ENCODE measurements at places on chromosomes 16 and 17.
A peak's percentile ranks its signal among the peaks of the same experiment; 100 is the strongest.

GRCh38 chr16:69773260-69773947 lies 11.3 kb downstream of the WWP2 start:
- DNase-seq: no peak

DNA sequence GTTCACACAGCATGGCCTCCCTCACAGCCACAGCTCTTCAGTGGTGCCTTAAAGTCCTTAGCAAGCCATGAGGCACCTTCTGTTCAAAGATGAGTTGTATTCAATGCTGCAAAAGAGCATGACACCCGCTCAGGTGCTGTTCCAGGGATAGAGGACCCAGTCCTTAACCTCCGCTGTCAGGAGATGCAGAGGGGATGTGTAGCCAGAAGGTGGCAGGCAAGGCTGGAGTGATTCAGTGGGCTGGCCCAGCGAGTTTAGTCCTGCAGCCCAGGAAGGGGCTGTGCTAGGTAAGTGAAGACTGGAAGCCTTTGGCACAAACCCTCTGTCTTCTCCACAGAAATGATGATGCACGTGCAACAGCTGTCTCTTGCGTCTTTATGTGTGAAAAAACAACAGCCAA lies 25.0 kb upstream of the ADAM11 start:
- DNase-seq: no peak

DNA sequence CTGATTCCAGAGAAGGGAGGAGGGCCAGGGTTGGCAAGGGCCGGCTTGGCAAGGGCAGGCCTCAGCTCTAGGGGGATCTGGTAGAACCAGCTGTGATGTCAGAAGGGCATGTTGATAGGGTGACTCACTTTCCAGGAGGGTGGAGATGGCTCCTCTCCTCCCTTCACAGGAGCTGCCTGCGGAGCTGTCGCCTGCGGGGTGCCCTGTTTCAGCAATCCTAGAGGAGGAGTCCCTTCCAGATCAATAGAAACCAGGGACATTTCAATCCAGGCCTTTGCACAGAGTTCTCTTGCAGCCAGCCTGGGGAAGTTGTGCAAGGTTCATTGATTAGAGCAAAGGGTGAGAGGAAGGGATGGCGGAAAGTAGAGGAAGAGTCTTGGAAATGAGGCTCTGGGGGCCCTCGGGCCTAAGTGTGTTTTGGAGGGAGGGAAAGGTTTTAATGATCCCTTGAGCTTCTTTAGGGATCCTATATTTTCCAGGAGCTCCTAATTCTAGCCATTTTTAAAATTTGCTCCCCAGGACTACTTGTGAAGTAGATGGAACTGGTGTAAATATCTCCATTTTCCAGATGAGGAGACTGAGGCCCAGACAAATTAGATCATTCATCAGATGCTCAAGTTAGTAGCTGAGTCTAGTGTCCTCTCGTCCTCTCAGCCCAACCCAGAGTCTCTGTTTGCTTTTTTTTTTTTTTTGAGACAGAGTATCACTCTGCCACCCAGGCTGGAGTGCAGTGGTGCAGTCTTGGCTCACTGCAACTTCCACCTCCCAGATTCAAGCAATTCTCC lies 24.8 kb upstream of the CSNK2A2 start:
- DNase-seq: no peak

DNA sequence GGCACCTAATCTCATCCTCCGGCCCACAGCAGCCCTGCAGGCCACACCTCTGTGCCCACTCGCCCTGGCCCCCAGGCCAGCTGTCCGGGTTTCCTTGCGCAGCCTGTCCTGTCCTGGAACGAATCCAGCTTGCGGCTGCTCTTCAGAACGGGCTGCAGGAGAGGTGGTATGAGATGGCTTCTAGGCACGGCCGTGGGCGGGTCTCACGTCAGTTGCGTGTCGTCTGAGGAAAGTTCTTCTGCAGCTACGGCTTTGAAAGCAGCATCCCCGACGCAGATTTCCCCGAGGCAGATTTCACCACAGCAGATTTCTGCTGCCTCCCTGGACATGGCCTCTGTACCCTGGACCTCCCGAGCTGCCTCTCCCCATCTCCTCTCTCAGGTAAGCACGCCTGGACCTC lies 18.2 kb downstream of the GALNS start:
- no peak for DNase-seq

DNA sequence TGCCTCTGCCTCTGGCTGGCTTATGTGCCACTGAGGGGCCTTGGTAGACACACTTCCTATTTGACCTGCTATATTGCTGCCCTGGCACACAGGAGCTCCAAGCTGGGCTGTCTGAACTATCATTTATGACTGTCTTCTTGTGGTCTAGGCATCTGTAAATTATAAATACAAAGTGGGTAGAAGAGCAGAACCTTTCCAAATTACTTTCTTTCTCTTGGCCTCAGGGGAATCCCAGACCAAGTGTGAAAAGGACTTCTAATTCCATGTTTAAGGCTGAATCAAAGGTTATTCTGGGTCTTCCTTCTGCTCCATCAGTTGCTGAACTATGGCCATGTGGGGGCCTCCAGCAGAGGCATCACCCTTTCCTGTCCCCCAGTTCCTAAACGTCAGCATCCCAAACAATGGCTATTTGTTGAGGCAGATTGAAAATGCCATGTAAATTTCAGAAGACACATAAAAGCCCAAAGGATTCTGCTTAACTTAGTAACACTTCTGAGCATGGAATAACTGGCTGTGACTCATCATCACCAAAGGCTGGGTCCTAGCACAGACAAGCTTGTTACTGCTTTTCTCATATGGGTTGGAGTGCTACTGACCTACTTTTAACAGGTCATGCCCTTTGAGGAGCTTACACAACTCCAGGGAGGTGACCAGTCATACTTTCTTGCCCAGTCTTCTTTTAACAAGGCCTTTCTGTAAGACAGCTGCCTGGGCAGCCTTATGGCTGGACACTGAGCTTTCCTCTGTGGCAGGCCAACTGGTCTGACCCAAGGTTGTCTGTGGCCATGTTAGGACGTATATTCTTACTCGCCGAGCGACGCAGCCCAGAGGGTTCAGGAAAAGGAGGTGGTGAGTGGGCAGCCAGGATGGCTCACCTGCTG lies 154.8 kb downstream of the VPS53 start:
- DNase-seq: no peak

DNA sequence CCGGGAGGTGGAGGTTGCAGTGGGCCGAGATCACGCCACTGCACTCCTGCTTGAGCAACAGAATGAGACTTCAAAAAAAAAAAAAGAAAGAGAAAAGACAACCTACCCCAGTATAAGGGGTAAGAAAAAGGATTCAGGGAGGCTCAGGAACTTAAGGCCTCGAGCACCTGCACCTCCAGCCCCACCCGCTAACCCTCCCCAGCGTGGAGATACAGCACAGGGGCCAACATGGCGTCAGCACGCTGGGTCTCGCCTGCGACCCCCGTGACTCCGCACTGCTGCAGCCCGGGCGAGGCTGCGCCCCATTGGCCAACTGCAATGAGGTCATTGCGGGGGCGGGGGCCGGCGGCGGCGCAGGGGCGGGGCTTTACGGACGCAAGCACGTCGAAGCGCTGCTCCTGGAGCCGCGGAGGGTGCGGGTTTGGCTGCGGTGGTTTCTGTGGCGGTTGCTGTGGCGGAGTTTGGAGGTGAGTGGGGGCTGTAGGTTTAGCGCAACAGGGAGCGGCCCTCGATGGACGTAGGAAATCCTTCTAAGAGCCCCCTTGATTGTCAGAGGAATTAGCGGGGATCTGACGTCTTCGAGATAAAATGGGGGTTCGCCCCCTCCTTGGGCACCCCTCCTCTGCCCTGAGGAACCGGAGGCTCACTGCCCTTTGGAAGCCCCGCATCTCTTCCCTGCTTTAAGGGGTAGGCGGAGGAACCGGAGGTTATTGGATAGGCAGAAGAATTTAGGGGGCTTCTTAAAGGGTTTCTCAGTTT lies at the start of gene ATP6V0A1:
Gene ATP6V0A1 (plus strand): TSS at position 382 of the 759 bp plus-strand sequence. CDS start 2,017 bp downstream, outside the sequence.
- peak; percentile 89 for DNase-seq

- no peak for DNase-seq
Measured at GRCh38 chr16:8887952-8888560, 5.9 kb downstream of the LITAFD start.

DNA sequence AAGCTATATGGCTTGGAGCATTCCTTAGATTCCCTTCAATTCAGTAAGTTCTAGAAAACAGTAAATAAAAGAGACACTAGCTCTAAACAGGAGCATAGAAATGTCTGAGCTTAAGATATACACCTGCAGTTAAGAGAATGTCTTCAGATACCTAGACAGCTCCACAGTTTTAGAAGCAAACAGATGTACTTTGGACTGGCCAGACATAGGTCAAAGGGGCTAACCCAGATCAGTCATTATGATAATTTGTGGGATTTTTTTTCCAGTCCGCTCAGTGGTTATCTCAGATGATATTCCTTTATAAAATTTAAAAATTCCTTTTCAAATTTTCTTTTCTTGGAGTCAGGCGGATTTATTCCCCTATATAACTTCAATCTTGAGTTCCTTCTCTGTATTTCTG lies 65.8 kb upstream of the RASL10B start:
- DNase-seq: no peak

DNA sequence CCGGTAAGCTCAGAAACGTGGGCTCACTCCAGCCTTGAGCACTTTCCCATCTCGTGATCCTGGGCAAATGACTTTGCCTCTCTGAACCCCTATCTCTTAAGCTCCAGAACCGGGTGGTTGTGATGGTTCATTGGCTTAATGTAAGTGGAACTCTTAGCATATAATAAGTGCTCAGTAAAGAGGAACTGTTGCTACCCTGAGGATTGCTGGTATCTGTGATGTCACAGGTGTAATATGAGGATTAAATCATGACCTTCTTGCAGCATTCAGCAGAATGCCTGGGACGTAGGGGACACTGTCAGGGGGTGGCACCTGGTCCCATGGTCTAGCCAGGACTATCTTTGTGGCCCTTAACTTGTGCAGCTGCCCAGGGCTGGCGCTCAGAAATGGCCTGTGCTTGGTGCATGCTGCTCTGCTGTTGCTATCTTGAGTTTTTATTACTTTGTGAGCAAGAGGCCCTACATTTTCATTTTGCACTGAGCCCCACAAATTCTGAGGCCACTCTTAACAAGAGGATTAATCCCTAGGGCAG lies 68.8 kb downstream of the SREBF1 start:
- DNase-seq: no peak

GRCh38 chr16:87493608-87494280 lies 920 bp upstream of the ZCCHC14 start:
- no peak for DNase-seq

GRCh38 chr16:28261942-28262341 lies 30.4 kb upstream of the SBK1 start:
- DNase-seq: no peak

GRCh38 chr17:49996495-49997300 lies 1.7 kb upstream of the DLX3 start:
- DNase-seq: peak; percentile 73

Data from stimulated activated CD4-positive, alpha-beta T cell treated with anti-CD3 and anti-CD28 coated beads, Interleukin-4, amount 100 ng/mL, for 24 hours (primary cell).